ENCODE measurements at places on chromosomes 6 and 20.

DNA sequence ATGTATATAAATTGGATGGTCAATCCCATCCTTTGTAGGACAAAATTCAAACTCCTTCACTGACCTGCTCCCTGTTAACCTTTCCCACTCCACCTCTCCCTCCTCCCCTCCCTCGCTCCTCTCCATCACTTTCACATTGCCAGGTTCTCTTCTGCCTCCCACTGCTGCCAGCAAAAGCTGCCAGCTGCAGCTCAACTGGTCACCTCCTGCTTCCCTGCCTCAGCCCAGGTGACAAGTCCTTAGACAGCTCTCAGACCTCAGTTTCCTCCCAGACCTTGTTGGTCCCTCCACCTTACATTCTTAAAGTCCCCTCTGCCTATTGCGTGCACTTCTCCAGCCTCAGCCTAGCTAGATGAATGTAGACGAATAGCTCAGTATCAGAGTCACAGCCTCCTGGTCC is 23.3 kb upstream of the RTF2 start:
- DNase-seq, result no peak

- no peak for DNase-seq
Measured at GRCh38 chr20:21104921-21105320, 1.2 kb downstream of the LINC00237 start.

GRCh38 chr20:62292108-62292507 is 10.7 kb upstream of the ADRM1 start:
- no peak for DNase-seq

- DNase-seq, result no peak
Measured at GRCh38 chr6:24926192-24926591, 9.6 kb downstream of the RIPOR2 start.

GRCh38 chr6:34476447-34476846 is 10.6 kb downstream of the PACSIN1 start:
- DNase-seq, result no peak

GRCh38 chr6:137976430-137976829 is 109.4 kb downstream of the TNFAIP3 start:
- no peak for DNase-seq

GRCh38 chr6:110541701-110542309 is 65.4 kb upstream of the SLC22A16 start:
- no peak for DNase-seq

DNA sequence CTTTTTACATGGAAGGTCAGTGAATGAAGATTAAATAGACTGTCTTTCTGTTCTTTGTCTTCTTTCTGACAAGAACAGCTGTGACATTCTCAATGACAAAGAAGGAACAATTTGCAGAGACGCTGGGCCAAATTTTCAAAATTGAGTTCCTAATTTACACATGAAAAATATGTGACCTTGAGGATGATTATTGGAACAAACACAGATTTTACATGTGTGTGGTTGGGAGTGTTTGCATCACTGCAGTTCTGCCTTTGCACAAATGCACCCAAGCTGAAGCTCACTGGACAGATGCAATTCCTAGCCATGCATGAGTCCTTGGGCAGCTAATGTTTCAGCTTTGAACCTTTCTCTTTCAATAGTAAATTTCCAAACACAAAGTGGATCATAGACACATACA is 350.8 kb downstream of the QKI start:
- DNase-seq, result no peak

- no peak for DNase-seq
Measured at GRCh38 chr6:27478141-27478705, 5.3 kb upstream of the ZNF184 start.

GRCh38 chr6:146928503-146928902 is 275.7 kb upstream of the STXBP5 start:
- no peak for DNase-seq

DNA sequence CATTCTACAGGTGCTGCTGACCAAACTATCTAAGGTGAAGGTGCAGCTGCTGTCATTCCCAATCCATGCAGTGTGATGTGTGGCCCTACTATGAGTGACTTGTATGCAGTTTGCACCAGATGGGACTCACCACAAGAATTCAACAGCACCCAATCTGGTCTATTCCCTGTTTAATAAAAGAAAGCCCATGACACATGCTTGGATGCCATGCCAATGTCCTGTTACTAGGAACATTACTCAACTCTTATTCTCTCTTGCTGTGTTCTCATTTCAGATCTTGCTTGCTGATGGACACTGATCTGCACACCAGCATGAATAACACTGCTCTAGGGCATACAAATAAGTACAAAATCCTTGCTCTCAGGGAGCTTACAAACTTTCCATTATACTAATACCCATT is 221.6 kb upstream of the CDYL start:
- no peak for DNase-seq

GRCh38 chr20:2872459-2873009 is 747 bp upstream of the PTPRA start:
- peak; percentile 53 for DNase-seq

DNA sequence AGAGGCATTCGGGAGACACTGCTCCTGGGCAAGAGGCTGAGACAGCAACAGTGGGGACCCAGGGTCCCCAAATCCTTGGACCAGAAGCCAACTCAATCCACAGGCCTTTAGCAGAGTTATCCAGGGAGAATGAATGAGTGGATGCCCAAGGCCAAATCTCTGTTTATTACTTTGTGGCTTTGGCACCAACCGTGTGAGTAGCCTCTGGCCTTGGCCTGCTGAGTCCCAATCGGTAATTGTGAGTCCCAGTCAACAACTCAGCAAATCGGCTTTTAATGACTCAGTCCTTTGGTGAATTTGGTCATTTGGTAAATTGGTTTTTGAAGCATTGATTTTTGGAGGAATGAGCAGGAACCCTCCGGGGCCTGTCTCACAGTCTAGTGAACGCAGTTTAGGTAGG is 29.1 kb upstream of the ECI2 start:
- no peak for DNase-seq

GRCh38 chr6:85255661-85256060 is 194.2 kb upstream of the NT5E start:
- no peak for DNase-seq
